AG04449 (cell line): ENCODE measurements at places on chromosomes 4 and X.

DNA sequence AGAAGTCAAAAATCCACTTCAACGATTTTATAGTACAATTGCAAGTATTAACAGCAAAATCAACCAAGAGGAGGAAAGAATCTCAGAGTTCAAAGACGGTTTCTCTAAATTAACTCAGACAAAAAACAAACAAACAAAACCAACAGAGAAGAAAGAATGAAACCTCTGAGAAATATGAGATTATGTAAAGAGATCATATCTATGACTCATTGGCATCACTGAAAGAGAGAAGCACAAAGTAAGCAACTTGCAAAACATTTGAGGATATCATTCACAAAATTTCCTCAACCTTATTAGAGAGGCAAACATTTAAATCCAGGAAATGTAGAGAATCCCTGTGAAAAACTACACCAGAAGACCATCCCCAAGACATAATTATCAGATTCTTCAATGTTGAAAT, 370.4 kb downstream of the INPP4B start:
- DNase-seq: no peak

- DNase-seq: no peak
These were observed 24.3 kb downstream of the UPF3B start for GRCh38 chrX:119828446-119828845.

DNA sequence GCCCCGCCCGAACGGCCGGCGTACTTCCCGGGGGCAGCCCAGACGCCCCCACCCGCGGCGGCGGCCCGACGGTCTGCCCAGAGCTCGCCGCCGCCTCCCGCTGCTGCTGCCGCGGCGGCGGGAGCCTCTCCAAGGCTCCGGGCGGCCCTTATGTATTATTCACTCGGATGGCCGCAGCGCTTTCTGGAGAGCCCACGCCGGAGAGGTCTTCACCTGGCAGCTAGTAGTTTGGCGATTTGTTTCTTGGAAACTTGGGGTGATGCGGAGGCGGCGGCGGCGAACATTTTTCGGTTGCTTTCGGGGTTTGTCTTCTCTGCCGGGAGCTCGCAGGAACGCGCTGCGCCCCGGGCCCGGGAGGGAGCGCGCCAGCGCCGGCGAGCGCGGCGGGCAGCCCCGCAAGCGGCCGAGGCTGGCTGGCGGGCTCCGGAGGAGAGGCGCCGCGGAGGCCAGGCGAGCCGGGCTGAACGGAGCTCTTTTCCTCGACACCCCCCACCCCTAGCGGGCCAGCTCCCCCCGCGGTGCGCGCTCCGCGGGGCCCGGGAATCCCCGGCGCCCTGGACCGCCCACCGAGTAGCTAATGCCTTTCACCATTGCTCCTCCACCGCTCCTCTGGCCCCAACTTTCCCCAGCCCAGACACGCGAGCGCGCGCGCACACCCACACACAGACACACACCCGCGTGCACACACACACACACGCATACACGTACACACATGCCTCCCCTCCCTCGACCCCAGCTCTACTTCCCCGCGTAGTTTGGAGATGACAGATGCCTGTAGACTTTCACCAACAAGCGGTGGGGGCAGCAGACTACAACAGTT, 113.5 kb downstream of the DHX15 start:
- no peak for DNase-seq

- peak; percentile 17 for DNase-seq
These were observed 33.0 kb downstream of the GALNTL6 start for GRCh38 chr4:171846232-171846631.

DNA sequence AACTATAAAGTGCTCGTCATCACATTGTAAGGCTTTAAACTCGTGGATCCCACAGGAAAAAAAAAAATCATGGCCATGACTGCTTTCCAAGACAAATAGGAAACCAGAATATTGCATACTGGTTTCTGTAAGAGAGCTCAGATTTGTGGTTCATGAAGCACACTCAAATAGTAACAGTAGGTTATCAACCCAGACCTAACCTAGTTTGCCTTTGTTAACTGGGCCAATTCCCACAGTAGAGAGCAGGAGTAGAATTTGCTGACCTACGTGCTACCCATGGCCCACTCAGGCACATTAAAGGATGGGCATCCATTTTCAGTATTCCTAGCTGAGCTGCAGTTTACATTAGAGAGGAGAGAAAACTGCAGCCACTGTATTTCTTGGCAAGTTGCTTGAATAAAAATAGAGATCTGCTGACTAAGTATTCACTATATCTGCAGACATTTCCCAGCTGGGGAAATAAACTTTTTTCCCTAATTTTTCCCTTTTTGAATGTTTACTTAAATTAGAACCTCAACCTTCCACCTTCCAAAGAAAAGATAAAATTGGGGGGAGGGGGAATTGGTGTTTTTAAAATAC, 218.5 kb downstream of the SPANXN3 start:
- no peak for DNase-seq

DNA sequence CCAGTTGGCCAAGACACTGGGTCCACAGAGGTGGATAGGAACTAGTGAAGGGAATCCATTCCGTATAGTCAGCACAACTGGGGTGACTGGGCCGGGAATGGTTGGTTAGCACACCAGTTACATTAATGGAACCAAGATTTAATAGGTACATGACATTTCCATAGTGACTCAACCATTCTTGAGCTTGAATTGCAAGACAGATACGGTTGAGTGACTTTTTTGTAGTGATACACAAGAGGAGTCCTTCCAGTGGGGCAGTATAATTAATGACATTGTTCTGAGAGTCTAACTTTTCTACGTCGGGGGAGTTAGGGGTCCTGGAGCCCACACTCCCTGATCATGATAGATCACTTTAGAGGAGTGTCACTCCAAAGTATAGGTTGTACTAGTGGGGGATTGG, 211.6 kb upstream of the CXCL13 start:
- no peak for DNase-seq

- no peak for DNase-seq
These were observed 107.6 kb downstream of the DCTD start for GRCh38 chr4:182809417-182810102.

DNA sequence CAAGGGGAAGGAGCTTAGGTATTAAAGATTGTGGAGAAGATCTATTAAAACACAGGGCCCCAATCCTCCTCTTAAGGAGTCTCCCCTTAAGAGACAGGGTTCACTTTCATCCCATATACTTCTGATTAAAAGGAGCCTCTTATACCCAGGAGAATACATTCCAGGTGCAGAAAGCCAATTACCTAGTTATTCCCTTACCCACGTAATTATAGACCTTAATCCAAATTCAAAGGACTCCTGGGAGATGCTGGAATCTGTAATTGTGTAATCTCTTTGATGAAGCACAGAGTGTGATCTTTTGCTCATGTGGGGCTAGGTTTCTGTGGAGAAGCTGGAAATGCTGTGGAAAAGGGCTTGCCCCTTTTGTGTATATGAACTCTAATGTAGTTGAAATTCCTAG, 1.4 kb upstream of the SEC24B start:
- no peak for DNase-seq

DNA sequence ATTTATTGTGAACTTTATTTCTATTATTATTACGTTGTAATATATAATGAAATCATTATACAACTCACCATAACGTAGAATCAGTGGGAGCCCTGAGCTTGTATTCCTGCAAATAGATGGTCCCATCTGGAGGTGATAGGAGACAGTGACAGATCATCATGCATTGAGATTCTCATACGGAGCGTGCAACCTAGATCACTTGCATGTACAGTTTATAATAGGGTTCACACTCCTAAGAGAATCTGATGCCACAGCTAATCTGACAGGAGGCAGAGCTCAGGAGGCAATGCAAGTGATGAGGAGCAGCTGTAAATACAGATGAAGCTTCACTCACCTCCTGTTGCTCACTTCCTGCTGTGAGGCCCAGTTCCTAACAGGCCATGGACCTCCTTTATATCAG, 2170.2 kb downstream of the PCDH7 start:
- no peak for DNase-seq

DNA sequence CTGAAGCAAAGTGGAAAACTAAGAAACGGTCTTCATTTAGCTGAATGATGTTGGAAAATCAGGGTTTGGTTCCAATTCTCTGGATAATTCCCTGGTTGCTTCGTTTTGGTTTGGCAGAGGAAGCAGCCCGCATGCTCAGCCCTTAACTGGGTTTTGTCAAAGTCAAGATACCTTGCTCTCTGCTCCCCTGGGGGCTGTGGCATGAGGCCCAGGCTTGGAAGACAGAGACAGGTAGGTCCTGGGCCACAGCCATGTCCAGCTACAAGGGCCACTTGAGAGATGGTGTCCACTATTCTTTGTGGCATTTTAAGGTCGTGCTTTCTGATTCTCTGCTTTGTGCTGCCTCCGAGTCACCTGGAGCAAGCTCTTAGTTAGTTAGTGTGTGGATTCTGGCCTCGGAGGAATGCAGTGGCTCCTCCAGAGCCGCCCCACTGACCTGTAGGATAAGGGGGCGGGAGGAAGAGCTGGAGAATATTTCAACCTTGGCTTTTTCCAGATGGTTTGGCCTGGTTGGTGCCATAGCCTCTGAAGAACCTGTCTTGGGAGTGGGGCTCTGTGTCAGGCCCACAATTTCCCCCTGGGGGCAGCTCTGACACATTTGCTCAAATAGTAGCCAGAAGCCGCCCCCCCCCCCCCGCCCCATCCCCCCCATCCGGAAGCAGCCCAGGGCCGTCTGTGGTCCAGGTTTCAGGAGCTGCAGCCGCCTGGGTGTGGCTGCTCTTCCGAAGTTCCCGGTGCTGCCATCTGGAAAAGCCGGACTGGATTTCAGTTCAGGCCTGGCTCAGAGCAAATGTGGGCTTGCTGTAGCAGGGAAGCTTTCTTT, 147.1 kb downstream of the NHS start:
- DNase-seq: no peak

- DNase-seq: no peak
These were observed 133.4 kb downstream of the KLHL8 start for GRCh38 chr4:87087015-87087414.

DNA sequence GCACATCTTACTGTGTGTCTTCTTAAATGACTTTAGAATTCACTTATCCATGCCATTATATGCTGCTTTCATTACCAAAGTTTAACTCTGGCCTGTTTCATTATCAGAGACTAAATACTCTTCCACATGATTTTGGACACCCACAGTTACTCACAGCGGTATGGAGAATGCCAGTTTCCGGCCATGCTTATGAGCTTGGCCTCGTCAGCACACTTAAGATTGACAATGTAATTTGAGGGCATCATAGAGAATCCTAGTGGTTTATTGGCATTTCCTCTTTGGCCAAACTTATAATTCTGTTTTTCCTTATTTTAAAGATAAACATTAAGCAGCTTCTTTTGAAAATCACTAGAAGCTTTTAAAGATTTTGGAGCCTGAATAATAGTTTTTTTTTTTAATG, 104.5 kb downstream of the IRF2 start:
- DNase-seq: no peak

GRCh38 chr4:63348735-63349673, 1060.2 kb downstream of the TECRL start:
- DNase-seq: no peak

- DNase-seq: no peak
These were observed 38.5 kb downstream of the TMEM156 start for GRCh38 chr4:38993683-38994082.

GRCh38 chr4:7612311-7612897, 177.7 kb upstream of the PSAPL1 start:
- DNase-seq: no peak

GRCh38 chrX:15860921-15861320, 6.3 kb upstream of the AP1S2 start:
- DNase-seq: no peak

- no peak for DNase-seq
These were observed 42.3 kb upstream of the MAN2B2 start for GRCh38 chr4:6532658-6533057.

DNA sequence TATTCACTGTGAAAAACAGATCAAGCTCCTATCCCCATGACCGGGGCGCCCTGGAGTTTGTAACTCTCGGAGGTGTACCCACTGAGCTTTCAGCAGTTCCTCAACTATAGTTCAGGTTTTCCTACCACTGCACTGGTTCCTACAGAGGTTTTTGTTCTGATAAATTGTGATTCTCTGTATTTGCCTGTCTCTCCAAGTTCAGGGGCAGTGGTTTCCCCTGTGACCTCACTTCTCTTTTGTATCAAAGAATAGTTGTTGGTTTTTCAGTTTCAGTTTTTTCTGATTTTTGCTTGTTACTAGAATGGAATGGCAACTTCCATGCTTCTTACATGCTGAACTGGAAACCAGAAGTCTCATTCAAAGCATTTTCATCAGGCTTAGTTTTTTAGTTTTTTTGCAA, 56.8 kb upstream of the PLS3 start:
- no peak for DNase-seq

- no peak for DNase-seq
These were observed 6.1 kb upstream of the RNF175 start for GRCh38 chr4:153765894-153766293.

DNA sequence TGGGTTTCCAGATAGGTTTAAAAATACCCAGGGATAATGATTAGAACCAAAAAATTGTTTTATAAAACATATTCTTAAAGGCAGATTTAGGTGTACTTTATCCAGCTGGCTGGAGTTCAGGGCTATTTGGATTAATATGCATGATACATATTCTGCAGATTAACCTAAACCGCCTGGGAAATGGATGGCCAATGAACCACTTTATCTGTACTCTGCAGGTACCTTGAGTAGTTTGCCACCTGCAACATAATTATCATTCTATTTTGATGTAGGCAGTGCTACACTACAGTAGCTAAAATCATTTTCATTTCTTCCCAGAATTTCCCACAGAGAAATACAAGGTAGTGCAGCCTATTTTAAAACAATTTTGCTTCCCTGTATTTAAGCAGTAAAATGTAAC, 683.2 kb upstream of the GNPDA2 start:
- DNase-seq: no peak

DNA sequence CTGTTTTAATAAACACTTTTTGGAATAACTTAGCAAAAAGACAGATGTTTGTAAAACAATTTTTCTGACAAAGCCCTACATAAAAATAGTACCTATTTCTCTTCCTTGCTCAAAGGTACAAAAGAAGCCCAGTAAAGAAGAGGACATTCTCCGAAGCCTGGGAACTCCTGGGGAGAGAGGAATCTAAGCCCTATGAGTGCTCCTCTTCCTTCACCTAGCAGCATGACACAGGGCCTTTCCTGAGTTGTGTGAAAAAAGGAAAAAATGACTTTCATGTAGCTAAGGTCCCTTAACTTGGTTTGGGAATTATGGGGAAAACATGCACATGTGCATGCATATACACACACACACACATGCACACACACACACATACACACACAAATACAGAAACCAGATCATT, 586.9 kb downstream of the TMA16 start:
- no peak for DNase-seq

DNA sequence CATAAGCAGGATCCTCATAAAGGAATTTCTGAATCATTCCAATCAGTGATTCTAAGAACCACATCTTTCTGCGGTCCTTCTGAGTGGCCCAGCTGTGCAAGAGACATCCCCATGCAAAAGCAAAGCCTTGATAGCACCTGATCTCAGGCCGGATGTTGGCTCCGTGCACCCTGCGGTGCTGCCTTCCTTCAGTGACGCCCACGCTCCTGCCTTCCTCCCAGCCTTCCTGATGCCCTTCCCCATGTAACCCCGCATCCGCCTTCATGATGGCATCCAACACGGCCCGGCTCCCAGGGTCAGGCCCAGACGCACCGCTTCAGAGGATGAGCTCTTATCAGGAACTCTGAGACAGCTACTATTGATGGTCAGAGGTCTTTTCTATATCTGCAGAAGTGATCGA, 20.4 kb upstream of the CYP4V2 start:
- DNase-seq: no peak

- peak; percentile 64 for DNase-seq
These were observed 134.1 kb downstream of the SLC4A4 start for GRCh38 chr4:71472946-71473345.

- DNase-seq: no peak
These were observed 107.8 kb upstream of the CBLL2 start for GRCh38 chrX:22164770-22165388.
